DMS 273 treated with DMSO at 0.1 percent for 48 hours (cell line): ENCODE measurements at places on chromosomes 4 and X.

- DNase-seq = no peak
These were observed 3.9 kb downstream of the MAML3 start for GRCh38 chr4:140149846-140150635.

GRCh38 chr4:150546286-150546685 lies 35.7 kb upstream of the MAB21L2 start:
- DNase-seq = no peak

- no peak for DNase-seq
These were observed 22.8 kb downstream of the VMA21 start for GRCh38 chrX:151419782-151420181.

DNA sequence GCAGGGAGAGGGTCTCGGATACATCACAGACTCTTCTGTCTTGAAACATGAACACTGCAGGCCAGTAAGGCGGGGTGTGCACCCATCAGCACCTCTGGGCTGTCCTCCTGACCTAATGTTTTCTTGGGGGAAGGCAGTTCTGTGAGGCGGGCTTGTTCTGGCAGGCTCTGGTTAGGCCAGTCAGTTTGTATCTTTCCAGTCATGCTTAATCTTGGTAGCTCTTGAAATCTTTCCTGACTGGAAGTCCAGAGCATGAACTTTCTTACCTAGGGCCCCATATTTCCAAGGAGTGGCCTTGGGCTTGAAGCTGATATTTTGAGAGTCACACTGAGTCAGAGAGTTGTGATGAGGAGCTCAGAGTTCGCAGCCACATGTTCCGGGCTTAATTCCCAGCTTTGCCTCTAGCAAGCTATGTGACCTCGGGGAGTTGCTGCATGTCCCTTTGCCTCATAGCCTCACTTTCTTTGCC lies 54.2 kb upstream of the RASSF6 start:
- DNase-seq = no peak

GRCh38 chrX:18227458-18227857 lies 6.8 kb upstream of the BEND2 start:
- no peak for DNase-seq

DNA sequence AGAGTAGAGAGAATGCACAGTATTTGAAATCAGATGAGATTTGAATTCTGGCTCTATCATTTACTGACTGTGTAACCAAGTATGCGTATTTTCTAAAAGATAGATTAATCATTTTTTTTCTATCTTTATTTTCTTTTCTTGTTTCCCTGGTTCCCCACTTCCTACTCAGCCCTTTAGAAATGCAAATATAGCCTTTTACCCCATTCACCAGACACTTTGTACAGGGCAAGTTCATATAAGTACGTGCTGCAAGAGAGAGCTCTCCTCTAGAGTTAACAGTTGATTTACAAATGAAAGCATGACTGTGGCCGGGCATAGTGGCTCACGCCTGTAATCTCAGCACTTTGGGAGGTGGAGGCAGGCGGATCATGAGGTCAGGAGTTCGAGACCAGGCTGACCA lies 17.8 kb upstream of the TDO2 start:
- no peak for DNase-seq
